ENCODE measurements at places on chromosomes 12 and 14. TPM values are rescaled to one million over a fixed set of nuclear protein-coding genes. Genes with fewer than 3 reads are reported as not detected.

DNA sequence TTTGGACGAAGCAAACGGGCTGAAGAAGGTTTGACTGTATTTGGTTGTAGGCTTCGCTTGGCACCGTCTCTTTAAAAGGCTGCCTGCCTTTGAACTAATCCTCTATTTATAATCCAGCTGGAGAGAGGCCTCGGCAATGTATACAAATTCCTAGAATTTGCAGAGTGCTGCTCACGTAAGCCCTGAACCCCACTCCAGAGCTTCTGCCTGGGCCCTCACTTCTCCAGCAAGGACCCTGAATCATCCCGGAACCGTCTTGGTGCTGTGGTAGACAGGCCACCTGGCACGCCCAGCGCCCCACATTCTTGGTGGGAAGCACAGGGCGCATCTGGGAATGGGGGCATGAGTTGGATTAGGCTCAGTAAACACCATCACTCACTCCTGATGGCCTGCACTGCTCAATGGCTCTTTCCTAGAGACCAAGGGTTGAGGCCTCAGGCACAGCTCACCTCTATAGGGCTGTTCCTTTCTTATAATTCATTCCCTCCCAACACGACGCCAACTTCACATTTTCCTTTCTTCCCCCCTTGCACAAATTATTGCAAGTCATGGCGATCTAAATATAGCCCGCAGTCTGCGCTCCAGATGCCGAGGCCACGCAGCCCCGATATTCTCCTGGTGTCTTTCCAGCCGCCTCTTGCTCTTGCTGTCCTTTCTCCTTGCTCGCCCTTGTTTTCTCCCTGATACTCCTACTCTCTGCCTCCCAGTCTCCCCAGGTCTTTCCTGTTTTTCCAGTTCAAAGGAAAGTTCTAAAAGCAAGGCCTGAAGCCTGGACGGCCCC lies 141.0 kb downstream of the ZFP36L1 start:
- DNase-seq: peak; percentile 47

GRCh38 chr14:50041980-50042379 lies 74.4 kb downstream of the VCPKMT start:
- no peak for DNase-seq

DNA sequence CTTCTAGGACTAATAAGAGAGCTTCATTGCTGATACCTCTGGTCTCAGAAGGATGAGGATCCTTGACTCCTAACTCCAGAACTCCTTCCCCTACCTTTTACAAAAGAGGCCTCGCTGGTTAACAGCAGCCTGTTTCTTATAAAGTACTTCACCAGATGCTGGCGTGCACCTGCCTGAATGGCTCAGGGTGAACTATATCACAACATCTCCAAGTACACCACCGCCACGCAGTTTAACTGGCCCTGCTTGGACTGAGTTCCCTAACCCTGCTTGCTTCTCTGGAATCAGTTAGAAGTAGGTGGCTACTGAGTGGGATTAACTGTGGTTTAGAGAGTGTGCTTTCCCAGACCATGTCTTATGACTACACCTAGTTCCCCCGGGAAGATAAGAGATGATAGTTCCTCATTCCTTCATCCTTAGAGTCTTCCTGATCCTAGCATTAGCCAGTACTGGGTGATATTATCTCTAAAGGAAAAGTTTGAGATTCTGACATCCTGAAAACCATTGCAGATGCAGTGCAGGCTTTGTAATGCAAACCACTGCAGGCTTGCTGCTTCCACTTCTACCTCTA lies 3.0 kb downstream of the FOXJ2 start:
- no peak for DNase-seq

DNA sequence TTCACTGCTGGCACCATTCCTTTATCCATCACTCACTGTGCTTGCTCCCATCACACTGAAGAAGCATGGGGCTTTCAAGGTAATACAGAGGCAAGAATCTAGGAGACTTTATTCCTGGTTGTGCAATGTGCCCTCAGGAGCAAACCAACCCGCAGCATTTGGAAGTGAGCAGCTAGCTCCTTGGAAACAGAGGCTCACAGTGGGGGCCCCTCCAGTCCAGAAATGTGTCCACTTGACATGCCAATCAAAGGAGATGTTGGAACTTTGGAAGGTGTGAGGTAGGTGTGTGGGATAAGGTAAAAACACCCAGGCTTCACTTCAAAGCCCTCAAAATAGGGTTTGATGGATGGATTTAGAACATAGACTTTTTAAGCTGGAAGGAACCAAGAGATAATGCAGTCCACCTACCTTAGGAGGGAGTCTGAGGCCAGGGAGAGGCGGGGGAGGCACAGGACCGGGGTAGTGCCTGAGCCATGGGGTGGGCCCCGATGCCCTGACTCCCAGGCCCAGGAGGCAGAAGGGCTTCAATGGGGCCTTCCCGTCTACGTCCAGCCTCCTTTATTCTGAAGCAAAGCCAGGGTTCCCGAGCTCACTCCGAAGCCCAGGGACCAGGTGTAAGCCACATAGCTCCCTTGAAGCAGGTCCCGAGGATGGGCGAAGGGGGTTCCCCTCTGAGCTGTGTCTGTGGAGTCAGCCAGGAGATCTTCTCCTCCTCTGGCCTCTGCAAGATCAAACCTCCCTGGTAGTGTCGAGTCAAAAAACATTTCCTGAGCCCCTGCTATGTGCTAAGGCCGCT lies 17.6 kb upstream of the BCL11B start:
- DNase-seq: no peak

GRCh38 chr12:65829716-65830115 lies 5.4 kb downstream of the HMGA2 start:
- no peak for DNase-seq

- no peak for DNase-seq
Measured at GRCh38 chr14:20980906-20981305, 8.9 kb upstream of the METTL17 start.

The PNP gene
- 23.8 TPM for total RNA-seq

The DIO3 gene
- total RNA-seq: 0.47 TPM
